ENCODE measurements at places on chromosomes 12 and 14.

GRCh38 chr12:50508414-50508813 lies 3.6 kb downstream of the DIP2B start:
- no peak for DNase-seq

- no peak for DNase-seq
These were observed 182.4 kb downstream of the EGLN3 start for GRCh38 chr14:33768458-33768830.

GRCh38 chr14:93859957-93860356 lies 67.2 kb upstream of the FAM181A start:
- DNase-seq: no peak

- no peak for DNase-seq
These were observed 153.8 kb downstream of the SLC35F4 start for GRCh38 chr14:57712102-57712501.

- DNase-seq: no peak
These were observed 417.6 kb downstream of the PCNX1 start for GRCh38 chr14:71324767-71325272.

GRCh38 chr12:126742241-126742641 lies 1524.7 kb upstream of the TMEM132C start:
- no peak for DNase-seq

- DNase-seq: no peak
These were observed 92.9 kb downstream of the PAWR start for GRCh38 chr12:79597910-79598309.

DNA sequence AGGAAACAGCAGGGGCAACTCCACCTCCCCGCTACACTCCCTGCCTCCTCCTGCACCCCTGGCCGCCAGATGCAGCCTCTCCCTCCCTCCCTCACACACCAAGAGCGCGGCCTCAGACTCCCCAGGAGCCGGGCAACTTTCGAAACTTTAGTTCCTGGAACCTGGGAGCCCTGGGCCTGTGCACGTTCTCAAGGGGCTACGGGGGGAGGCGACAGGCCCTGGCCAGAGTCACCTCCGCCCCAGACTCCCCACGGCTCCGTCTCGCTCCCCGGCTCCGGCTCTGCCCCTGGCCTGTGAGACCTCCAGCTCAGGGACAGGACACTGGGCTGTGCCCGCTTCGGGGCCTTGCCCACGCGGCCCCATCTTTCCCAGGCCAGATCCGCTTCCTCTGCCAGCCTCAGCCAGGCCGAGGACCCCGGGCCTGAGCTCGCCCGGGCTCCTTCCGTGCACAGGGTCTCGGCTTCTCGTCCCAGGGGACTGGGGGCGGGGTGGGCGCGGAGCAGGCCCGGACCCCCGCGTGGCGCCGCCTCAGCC lies 5.5 kb downstream of the AMN start:
- no peak for DNase-seq
